ENCODE measurements at places on chromosomes 1 and 21.

DNA sequence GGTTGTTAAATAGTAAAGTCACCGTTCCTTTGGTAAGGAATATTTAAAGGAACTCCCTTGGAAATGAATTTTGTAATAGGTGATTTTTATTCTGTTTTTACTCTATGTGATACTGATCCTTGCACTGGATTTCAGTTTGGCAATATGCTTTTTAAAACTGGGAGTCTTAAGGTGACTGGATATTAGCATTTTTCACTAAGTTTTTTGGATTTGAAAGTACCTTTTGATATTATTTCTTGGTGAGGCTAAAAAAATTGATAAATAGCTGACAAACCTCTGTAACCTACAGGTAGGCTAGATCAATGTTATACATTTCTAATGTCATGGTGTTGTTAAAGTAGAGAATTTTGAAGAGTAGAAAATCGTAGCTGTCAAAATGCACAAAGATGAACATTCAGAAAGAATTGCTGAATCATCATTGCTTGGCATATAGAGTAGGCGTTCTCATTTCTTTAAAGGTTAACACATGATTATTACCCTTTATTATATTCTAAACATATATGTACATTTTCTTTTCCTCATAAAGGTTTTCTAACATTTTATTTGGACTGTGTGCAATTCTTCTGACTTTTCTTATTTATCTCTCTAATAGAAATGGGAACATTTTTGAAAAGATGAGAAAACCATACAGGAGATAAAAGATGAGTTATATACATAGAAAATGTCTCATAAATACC, 1.5 kb upstream of the DNAJB4 start:
- H3K27ac ChIP-seq = no peak overlapping the region
- peak overlapping the region; percentile 30 for H3K4me3 ChIP-seq
- H3K27me3 ChIP-seq = no peaks in the 10 kb centered on the region
- H3K36me3 ChIP-seq = no peaks in the 10 kb centered on the region
- peaks cover 40% of the 10 kb centered on the region for H3K4me1 ChIP-seq

DNA sequence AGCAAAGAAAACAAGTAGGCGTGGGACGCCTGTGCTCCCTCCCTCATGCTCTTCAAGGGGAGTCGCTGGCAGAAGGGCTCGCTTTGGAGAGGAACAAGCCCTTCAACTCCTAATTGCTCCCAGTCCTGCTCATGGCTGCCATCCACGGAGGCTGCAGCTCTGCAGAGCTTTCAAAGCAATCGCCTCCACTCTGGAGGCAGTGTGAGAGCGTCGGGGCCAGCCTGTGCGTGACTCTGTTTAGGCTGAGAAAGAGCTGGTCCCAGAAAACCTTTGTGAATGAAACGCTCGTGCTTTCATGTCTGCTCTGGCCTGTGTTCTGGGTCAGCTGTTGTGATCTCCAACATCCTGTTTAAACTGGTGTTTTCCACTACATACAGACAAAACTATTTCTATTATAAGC, 23.9 kb upstream of the RUNX1 start:
- no peak overlapping the region for H3K4me3 ChIP-seq
- no peaks in the 10 kb centered on the region for H3K27me3 ChIP-seq
- no peak for DNase-seq
- no peak overlapping the region for H3K27ac ChIP-seq
- no peaks in the 10 kb centered on the region for H3K4me1 ChIP-seq

- H3K27ac ChIP-seq = no peak overlapping the region
- DNase-seq = no peak
- no peaks in the 10 kb centered on the region for H3K36me3 ChIP-seq
- no peaks in the 10 kb centered on the region for H3K27me3 ChIP-seq
- H3K4me1 ChIP-seq = peaks cover 14% of the 10 kb centered on the region
Observed at GRCh38 chr1:243550276-243550675, 294.4 kb downstream of the SDCCAG8 start.

DNA sequence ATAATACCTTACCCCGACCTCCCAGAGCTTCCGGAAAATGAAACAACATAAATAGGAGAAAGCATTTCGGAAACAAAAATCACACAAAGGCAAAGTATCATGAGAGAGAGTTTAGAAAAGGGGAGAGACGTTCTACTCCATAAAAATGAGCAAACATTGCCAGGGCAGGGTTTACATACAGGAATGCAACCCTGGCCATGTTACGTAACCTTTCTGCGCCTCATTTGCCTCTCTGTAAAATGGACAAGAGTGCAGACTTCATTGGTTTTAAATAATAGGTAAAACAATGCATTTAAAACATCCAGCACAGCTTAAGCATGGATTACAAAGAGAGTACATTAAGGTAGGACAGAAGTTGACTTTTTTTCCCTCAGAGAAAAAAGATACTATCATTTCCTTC, 45.6 kb downstream of the PHC2 start:
- no peaks in the 10 kb centered on the region for H3K27me3 ChIP-seq
- H3K4me3 ChIP-seq = no peak overlapping the region
- H3K4me1 ChIP-seq = peaks cover 19% of the 10 kb centered on the region
- DNase-seq = no peak

DNA sequence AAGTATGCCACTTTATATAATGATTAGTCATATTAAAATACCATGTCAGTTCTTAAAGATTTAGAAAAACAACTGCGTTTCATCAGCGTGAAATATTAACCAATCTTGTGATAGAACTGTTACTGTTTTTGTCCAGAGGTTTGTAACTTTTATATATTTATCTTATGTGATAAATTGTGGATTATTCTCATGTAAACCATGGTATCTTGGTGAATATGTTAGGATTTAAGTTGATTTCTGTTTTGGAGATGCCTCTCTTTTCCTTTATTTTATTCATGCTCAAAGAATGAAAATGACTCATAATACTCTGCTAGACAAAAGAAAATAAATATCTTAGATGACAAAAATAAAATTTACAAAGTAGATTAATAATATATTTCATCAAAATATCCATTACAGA, 88.4 kb downstream of the ADGRL4 start:
- no peak for DNase-seq
- H3K4me1 ChIP-seq = peaks cover 9% of the 10 kb centered on the region
- H3K4me3 ChIP-seq = no peak overlapping the region

DNA sequence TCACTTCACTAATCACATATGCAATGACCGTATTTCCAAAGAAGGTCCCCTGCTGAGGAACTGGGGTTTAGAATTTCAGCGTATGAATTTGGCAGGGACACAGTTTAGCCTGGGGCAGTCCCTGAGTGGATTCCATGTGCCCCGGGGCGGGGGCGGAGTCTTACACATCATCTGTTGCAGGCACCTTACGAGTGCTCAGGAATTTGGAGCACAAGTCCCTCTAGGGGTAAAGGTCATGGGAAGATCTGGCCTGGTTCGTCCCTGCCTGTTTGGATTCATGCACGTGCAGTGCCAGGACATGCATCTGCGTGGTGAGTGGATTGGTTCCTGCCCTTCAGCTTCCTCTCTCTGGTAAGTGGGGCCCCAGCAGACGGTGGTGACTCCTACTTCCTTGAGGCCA, 208.3 kb upstream of the C1orf174 start:
- H3K27me3 ChIP-seq = peaks cover 7% of the 10 kb centered on the region
- H3K36me3 ChIP-seq = peaks cover 65% of the 10 kb centered on the region
- H3K4me3 ChIP-seq = no peak overlapping the region

- H3K27ac ChIP-seq = no peak overlapping the region
- DNase-seq = no peak
- no peak overlapping the region for H3K4me3 ChIP-seq
- no peaks in the 10 kb centered on the region for H3K27me3 ChIP-seq
Observed at GRCh38 chr1:192880231-192880630, 71.4 kb downstream of the RGS2 start.

- no peak overlapping the region for H3K4me3 ChIP-seq
- DNase-seq = no peak
- H3K4me1 ChIP-seq = peaks cover 36% of the 10 kb centered on the region
- H3K27ac ChIP-seq = 0 out of 2 replicates have a peak overlapping the region, but pooled peaks have one; percentile 19
- no peaks in the 10 kb centered on the region for H3K27me3 ChIP-seq
Observed at GRCh38 chr1:239233626-239234025, 152.7 kb upstream of the CHRM3 start.

GRCh38 chr1:237580726-237581125, 310.0 kb downstream of the ZP4 start:
- no peak overlapping the region for H3K27ac ChIP-seq
- H3K27me3 ChIP-seq = no peaks in the 10 kb centered on the region
- H3K4me3 ChIP-seq = no peak overlapping the region
- no peak for DNase-seq
- peaks cover 16% of the 10 kb centered on the region for H3K36me3 ChIP-seq

GRCh38 chr21:16264319-16264718, 534.5 kb downstream of the USP25 start:
- no peak overlapping the region for H3K27ac ChIP-seq
- DNase-seq = no peak
- H3K36me3 ChIP-seq = no peaks in the 10 kb centered on the region

DNA sequence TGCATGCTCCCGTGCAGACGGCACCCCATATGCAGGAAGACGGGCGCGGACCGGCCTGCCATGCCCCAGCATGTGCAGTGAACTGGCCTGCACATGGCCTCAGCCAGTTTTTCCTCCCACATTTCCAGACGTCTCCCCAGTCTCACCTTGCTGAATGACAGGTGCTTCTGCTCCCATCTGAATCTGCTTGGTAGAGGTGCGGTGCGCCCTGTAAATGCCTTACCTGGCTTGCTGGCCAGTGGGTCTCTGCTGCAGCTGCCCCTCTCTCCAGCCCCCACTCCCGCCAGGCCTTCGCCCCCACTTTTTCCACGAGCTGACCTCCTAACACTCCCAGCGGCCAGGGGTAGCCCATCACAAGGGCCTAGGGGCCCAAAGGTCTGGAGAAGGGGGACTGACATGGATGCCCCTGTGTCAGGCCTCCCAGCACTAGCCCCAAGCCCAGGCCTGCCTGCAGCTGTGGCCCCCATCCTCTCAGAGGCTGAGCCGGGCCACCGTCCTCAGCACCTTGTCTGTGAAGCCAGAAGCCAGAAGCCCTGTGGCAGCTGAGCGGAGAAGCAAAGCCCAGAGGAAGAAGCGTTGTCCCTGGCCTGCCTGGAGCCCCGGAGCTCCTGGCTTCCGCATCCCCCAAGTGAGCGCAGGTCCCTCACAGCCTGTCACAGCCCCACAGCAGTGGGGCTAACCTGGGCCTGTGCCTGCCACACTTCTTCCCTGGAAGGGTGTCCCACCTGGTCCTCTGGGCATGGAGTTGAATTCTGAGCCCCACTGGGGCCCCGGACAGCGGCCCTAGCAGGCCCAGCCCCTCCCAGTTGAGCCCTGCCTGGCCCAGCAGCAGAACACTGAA, 3.7 kb upstream of the SLC19A1 start:
- peaks cover 21% of the 10 kb centered on the region for H3K4me1 ChIP-seq
- H3K36me3 ChIP-seq = no peaks in the 10 kb centered on the region
- no peak overlapping the region for H3K27ac ChIP-seq
- H3K4me3 ChIP-seq = no peak overlapping the region

GRCh38 chr1:27388337-27389005, 4.0 kb upstream of the GPR3 start:
- no peak overlapping the region for H3K4me3 ChIP-seq
- no peaks in the 10 kb centered on the region for H3K36me3 ChIP-seq
- H3K4me1 ChIP-seq = peaks cover 18% of the 10 kb centered on the region
- H3K27ac ChIP-seq = no peak overlapping the region
- DNase-seq = peak; percentile 91

GRCh38 chr1:44405031-44405797, at the start of gene RNF220:
Gene RNF220, plus strand, starts transcription at chr1:44405255.
- H3K27ac ChIP-seq = peak within 1 kb of the TSS; percentile 96
- 0 out of 2 replicates have a peak, but pooled peaks cover 3% of the 10 kb centered on the region for H3K4me1 ChIP-seq
- peak within 1 kb of the TSS; percentile 95 for H3K4me3 ChIP-seq
- peaks cover 20% of the 10 kb centered on the region for H3K27me3 ChIP-seq
- H3K36me3 ChIP-seq = no peaks in the 10 kb centered on the region
- peak; percentile 69 for DNase-seq

DNA sequence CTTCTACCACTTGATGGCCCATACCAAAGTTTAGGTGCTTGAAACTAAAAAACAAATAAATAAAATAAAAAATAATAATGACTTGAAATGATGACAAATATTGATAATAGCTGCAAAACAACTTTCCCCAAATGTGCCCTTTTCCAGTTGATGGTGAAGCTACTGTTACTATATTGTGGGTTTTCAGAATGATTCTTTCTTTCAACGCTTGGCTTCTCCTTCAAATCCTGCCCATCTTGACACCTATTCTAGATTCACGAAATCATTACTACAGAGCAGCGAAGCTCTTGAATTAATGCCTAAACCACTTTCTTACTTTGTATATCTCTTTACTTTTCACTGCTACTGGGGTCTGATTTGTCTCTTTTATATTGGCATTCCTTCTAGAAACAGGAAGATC, 9.2 kb upstream of the C1orf141 start:
- no peak for DNase-seq
- no peak overlapping the region for H3K27ac ChIP-seq
- H3K4me1 ChIP-seq = peaks cover 4% of the 10 kb centered on the region
- H3K27me3 ChIP-seq = no peaks in the 10 kb centered on the region

GRCh38 chr1:165795894-165796293, 27.2 kb upstream of the TMCO1 start:
- no peak overlapping the region for H3K27ac ChIP-seq
- DNase-seq = no peak
- peaks cover 7% of the 10 kb centered on the region for H3K36me3 ChIP-seq
- H3K27me3 ChIP-seq = peaks cover 3% of the 10 kb centered on the region
- 0 out of 2 replicates have a peak, but pooled peaks cover 3% of the 10 kb centered on the region for H3K4me1 ChIP-seq

- no peaks in the 10 kb centered on the region for H3K27me3 ChIP-seq
- H3K36me3 ChIP-seq = no peaks in the 10 kb centered on the region
- no peak overlapping the region for H3K4me3 ChIP-seq
- peaks cover 43% of the 10 kb centered on the region for H3K4me1 ChIP-seq
Observed at GRCh38 chr1:226764533-226764932, 25.5 kb upstream of the ITPKB start.

DNA sequence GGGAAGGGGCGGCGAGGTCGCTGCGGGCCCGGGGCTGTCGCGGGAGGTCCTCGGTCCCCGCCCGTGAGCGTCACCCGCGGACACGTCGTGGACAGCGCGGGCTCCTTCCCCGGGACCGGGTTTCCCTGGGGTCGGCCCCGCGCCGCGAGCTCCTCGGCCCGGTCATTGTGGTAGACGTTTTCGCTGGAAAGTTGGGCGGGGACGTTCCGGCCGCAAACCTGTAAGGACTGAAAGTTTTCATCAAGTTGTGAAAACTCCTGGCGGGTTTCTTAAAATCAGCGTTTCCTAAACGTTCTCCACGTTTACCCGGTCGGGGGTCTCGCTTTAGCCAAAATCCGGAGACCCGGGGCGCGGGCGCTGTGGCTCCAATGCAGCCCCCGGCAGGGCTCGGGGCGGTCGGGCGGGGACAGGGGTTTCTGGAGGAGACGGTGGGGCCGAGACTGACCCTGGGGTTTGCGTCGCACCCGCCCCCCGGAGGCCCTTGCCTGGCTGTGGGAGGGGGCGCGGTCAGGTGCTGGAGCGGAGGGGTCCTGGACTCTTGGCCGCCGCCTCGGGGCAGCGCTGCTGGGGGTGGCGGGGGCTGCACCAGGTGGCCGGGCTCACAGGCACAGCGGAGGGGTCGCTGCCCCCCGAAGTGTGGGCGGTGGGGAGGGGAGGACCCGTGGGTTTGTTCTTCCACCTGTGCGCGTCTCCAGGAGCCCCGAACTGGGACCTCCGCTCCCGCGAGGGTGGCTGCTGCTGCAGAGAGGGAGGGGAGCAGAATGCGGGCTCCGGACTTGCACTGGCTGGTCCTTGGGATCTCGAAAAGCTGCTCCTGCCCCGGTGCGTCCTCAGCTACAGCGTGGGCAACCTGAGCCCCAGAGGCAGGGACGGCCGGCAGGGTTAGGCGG, 827 bp downstream of the PRKCZ start:
- H3K4me1 ChIP-seq = peaks cover 23% of the 10 kb centered on the region
- peaks cover 2% of the 10 kb centered on the region for H3K27me3 ChIP-seq
- DNase-seq = peak; percentile 42
- H3K4me3 ChIP-seq = peak overlapping the region; percentile 72

GRCh38 chr1:62022382-62022983, 172.2 kb upstream of the L1TD1 start:
- DNase-seq = no peak
- peaks cover 21% of the 10 kb centered on the region for H3K4me1 ChIP-seq
- H3K36me3 ChIP-seq = peaks cover 8% of the 10 kb centered on the region
- H3K27ac ChIP-seq = no peak overlapping the region
- H3K4me3 ChIP-seq = no peak overlapping the region

Measured in WTC11 (cell line).